ENCODE measurements at places on chromosomes 16 and 17.

- no peak for DNase-seq
These were observed 44.4 kb downstream of the ACTG1 start for GRCh38 chr17:81468111-81468769.

DNA sequence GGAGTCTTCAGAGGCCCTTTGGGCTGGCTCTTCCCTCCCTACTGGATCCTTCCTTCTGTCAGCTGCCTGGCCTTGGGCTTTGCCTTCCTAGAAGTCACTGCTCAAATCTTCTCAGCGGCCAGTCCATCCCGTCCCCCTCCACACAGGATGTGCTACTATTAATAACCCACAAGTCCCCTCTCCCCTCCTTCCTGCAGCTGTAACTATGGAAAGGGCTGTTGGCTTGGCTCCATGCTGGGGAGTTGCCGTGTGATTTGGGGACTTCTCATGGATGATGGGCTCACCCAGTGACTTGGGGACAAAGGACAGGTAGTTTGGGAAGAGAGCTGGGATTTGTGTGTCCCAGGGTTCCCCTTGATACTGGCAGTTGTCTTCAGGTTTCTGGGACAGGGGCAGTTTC lies 19.4 kb downstream of the TMEM94 start:
- DNase-seq, result no peak

DNA sequence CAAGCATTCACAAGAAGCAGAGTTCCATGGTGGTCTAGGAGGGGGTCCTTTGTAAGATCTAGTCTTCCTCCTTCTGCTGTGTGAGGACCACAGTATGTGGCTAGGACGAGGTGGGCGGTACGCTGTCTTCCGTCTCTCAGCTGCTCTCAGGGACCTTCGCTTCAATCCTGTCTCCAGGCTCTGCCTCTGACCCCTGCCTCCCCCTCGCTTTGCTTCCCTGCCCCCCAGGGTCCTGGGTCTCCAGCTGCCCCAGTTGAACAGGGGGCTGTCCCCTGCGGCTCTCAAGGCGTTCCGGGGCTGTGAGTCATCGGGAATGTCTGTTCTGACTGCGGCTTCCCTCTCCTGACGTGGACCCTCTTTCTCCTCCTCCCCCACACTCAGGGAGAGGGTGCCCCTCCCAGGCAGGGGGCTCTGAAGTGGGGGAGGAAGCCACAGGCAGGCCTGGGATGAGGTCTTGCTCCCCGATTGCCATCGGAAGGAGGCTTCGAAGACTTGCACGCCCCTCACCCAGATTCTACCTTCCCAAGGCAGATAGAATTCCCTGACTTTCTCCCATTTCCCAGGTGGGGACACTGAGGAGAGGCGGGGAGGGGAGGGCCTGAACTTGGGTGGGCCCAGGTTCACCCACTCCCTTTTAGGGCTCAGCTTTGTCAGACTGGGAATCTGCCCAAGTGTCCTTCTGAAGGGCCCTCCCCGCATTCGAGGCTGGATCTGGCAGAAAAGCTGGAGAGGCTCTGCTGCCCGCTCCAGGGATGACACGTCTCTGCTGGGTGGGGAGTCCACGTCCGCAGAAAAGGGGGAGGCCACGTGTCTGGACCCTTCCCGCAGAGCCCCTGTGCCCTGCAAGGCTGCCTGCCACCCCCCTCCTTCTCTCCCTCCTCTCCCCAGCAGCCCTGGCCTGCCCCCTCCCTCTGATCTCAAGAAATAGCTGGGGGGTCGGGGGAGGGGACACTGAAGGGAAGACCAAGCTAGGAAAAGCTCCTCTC lies 9.1 kb upstream of the COL1A1 start:
- no peak for DNase-seq

DNA sequence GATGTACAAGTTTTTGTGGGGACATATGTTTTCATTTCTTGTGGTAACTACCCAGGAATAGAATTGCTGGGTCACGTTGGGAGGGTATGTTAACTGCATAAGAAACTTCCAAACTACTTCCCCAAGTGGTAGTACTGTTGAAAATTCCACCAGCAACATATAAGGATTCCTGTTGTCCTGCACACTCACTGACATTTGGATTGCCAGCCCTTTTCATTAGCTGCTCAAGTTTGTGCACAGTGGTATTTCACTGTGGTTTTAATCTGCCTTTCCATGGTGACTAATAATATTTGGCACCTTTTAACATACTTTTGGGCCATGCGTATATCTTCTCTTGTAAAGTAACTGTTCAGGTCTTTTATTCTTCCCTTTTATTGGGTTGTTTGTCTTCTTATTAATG lies 103.3 kb downstream of the GNAO1 start:
- no peak for DNase-seq

DNA sequence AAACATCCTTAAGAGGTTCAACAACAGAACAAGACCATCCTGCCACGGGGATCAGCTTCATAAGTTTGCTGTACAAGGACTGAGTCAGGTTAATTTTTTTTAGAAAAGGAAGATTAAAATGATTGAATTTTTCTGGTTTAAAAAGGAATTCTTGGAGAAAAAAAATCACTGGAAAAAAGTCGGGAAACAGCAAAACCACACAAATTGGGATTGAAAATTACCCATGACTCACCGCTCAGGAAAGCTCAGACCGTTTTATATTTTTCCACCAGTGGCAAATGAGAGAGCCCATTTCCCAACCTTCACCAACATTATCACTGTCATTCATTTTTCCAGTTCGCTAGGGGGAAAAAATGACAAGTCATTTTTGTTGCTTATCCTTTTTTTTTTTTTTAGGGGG lies 46.6 kb downstream of the MRM3 start:
- no peak for DNase-seq

- no peak for DNase-seq
These were observed 116.1 kb downstream of the METRNL start for GRCh38 chr17:83195330-83196023.

DNA sequence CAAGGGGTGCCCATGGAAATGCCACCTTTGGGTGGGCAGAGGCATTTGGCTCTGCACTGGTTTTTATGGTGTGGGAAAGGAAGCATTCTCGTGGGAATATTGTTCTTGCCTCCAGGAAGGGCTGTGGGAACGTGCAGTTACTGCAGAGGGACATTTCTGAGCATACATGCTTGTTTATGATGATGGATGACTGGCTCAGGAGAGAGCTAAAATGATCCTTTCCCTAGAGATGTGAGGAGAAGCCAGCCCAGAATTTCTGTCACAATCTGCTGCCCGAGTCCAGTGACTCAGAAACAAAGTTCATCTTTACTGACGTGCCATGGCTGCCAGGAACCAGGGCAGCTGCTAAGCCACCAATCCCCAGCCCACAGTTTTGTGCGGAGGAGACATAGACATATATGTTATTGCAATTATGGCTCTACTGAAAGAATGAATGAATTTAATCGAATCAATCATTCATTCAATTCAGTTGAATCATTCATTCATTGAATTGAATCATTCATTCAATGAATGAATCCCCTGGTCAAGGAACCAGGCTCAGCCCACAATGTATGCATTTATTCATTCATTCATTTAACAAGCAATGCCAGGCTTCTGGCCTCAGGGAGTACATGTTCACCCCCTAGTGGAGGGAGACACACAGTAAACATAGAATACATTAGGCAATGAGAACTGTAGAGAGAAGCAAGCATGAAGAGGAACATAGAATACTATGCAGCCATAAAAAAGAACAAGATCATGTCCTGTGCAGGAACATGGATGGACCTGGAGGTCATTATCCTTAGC lies 414.4 kb upstream of the HSBP1 start:
- DNase-seq, result no peak

- no peak for DNase-seq
These were observed 574.6 kb upstream of the HSBP1 start for GRCh38 chr16:83233153-83233552.

- no peak for DNase-seq
These were observed 433.3 kb downstream of the CA10 start for GRCh38 chr17:51725185-51725584.

GRCh38 chr17:10745231-10745630 lies 15.4 kb upstream of the TMEM220 start:
- no peak for DNase-seq

- no peak for DNase-seq
These were observed 37.0 kb downstream of the STXBP4 start for GRCh38 chr17:55005520-55005919.

- no peak for DNase-seq
These were observed 725 bp upstream of the SPHK1 start for GRCh38 chr17:76383546-76384221.

GRCh38 chr17:36950027-36950426 lies 1.3 kb downstream of the AATF start:
- DNase-seq, result no peak

GRCh38 chr17:19336938-19337711 lies 25.4 kb downstream of the B9D1 start:
- no peak for DNase-seq

DNA sequence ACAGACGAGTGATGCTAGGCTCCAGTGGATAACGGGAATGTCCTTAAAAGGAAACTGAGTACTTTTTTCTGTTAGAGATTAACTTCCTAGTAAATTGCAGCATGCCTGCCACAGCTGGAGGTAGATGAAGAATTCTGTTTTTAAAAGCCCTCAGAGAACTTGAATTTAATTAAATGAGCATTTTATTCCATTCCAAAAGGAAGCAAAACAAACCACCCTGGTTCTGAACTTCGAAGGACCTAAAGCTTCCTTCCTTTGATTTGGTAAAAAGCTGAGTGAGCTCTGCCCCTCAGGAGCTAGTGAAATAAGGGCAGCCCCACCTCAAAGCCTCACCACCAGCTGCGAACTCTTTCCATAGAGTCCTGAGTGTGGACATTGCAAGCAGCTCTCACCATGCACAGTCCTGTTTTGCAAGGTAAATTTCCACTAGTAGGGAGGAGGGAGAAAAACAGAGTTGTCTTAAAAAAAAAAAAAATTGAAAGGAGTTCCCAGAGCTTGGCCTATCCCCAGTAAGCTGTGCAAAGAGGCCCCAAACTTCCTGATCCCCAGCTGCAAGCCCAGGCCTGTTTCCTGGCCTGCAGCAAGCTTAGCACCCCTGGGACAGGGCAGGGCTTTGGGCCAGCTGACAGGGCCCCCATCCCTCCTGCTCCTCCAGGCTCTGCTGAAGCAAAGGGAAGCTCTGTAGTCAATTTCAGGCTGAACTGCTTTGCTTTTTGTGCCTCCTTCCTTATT lies 11.2 kb downstream of the CHD9NB start:
- DNase-seq, result no peak

GRCh38 chr17:73867056-73867455 lies 222.8 kb upstream of the SDK2 start:
- no peak for DNase-seq

DNA sequence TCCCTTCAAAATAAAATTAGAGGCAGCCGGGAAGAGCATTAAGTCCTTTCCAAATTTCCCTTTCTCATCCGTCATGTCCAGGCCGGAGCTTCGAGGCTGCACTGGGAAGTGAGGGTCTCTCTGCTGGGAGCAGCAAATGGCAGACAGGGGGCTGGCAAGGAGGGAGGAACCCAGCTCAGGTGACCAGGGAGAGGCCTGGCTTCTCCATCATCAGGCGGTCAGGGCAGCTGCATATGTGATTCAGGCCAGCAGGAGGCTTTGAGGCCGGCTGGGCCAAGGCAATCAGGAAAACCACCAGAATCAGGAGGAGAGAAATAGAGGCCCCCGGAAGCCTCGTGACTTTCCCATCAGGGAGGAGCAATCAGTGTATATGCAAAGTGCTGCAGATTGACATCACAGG lies 85.0 kb upstream of the RPL38 start:
- DNase-seq, result no peak

DNA sequence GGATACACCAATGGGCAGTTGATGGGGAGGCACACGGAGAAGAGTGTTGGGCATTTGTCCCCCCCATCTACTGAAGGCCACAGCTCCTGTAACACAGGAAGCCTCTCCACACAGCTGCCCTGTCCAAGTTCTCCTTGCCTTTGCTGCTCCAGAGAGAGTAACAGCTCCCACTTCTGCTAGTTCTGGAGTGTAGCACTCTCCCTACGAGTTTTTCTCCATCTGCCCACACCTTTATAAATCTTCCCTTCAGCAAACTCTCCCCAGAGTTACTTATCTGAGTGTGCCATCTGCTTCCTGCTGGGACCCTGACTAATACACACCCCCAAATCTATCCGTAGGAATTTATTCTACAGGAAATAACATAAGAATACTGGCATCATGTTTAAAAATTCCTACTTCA lies 42.6 kb upstream of the ERN1 start:
- no peak for DNase-seq

Data from stimulated activated CD8-positive, alpha-beta memory T cell treated with anti-CD3 and anti-CD28 coated beads, Interleukin-4, amount 100 ng/mL, for 1 hour (primary cell).